ENCODE measurements at places on chromosomes 12 and 14.

GRCh38 chr14:106174206-106174605 is 647.8 kb downstream of the TMEM121 start:
- DNase-seq = no peak

DNA sequence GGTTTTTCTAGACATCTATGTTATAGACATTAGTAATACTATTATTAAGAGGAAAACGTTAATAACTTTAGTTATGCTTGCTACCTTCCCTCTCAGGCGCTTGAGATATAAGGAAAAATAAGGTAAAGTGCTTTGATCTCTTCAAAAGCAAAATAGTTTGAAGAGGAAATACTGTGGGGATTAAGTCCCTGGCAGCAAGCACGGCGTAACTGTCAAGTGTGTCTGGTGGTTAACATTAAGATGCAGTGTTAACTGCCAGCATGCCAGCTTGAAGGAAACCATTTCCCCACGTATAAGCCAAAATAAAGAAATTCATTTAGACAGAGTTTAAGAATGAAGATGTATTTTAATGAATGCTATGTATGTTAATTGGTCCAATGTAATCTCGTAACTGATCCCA is 31.8 kb downstream of the PELI2 start:
- no peak for DNase-seq

DNA sequence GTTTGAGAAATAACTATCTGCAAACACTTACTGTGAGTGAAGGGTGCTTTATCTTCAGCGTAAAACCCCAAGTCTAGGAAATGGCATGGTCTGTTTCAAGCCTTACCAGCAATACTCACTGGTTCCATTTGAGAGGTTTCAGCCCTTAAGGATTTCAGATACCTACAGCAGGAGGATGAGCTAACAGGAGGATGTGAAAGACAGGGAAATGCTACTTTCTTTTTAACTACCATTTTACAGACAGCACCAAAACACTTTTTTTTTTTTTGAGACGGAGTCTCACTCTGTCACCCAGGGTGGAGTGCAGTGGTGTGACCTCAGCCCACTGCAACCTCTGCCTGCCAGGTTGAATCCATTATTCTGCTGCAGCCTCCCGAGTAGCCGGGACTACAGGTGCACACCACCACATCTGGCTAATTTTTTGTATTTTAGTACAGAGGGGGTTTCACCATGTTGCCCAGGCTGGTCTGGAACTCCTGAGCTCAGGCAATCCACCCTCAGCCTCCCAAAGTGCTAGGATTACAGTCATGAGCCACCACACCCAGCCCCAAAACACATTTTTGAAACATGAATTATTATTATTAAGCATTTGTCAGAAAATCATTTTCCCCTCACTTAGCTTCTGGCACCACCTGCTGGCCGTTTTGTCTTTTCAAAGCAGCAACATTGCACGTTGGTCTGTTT is 4.6 kb downstream of the MTRFR start:
- DNase-seq = no peak

- DNase-seq = no peak
These were observed 176.7 kb downstream of the CRADD start for GRCh38 chr12:93853698-93854478.

GRCh38 chr14:30854492-30854891 is 19.9 kb upstream of the COCH start:
- DNase-seq = no peak

DNA sequence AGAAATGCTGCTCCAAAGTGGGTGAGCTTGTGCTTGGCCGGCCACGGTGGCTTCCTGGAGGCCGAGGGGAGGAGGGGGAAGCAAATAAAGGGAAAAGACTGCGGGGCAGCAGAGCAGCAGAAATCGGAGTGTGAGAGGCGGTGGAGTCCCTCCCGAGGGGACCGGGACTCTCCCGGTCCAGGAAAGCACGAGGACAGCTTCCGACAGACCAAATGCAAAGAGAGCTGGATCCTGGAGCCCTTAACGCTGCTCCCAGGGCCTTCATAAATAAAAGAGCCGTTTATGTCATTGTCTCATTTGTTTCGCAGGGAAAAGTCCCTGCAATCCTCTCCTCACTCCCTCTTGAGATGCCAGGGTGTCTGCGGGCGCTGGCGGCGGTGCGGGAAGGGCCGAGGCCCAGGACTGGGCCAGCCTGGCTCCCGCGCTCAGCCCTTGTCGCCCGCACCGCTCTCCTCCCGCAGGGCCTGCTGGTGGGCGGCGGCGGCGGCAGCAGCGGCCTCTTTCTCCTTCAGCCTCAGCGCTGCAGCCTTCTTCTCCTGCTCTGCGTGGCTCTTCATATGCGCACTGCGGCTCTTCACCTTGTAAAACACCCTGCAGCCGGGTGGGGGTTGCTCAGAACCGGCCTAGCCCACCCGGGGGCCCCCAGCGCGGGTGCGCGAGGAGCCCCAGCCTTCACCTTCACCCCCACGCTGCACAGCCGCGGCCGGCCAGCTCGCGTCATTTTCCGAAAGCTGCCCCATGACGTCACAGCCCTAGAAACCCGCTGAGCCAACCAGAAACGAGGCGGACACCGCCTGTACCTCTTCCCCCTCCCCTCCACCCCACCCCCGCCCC is 4.5 kb upstream of the PNMA1 start:
- DNase-seq = no peak

DNA sequence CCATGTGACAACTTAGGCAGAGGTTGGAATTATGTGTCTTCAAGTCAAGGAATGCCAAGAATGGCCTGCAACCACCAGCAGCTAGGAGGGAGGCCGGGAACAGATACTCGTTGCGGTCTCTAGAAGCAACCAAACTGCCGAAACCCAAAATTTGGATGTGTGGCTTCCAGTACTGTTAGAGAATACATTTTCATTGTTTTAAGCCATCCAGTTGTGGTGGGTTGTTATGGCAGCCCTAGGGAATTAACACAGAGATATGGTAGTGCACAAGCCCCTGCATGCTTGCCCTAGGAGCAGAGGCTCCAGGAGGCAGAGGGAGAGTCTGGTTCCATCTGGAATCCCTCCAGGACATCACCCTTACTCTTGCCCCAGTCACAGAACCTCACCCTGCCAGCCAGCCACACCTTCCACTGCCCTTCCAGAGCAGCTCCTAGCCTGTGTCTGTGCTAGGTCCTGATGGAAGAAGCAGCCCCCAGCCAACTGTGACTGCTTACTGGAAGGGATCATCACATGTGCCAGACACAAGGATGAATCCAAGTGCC is 19.5 kb downstream of the PITPNM2 start:
- DNase-seq = no peak

GRCh38 chr14:39060818-39061437 is 42.1 kb downstream of the SEC23A start:
- no peak for DNase-seq

DNA sequence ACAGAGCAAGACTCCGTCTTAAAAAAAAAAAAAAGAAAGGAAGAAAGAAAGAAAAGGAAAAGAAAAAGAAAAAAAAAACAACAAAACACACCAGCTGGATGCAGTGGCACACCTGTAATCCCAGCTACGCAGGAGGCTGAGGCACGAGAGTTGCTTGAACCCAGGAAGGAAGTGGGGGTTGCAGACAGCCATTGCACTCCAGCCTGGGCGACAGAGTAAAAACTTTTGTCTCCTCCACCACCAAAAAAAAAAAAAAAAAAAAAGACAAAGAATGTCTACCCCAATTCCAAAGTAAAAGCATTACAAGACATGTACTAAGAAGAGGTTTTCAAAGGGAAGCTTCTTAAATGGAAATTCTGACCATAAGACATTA is 53.4 kb downstream of the HNRNPC start:
- no peak for DNase-seq

- DNase-seq = no peak
These were observed 25.4 kb downstream of the CGRRF1 start for GRCh38 chr14:54535126-54535525.

GRCh38 chr12:124655698-124656516 is 88.5 kb upstream of the NCOR2 start:
- no peak for DNase-seq

GRCh38 chr12:93256256-93256969 is 121.3 kb upstream of the NUDT4 start:
- DNase-seq = no peak

DNA sequence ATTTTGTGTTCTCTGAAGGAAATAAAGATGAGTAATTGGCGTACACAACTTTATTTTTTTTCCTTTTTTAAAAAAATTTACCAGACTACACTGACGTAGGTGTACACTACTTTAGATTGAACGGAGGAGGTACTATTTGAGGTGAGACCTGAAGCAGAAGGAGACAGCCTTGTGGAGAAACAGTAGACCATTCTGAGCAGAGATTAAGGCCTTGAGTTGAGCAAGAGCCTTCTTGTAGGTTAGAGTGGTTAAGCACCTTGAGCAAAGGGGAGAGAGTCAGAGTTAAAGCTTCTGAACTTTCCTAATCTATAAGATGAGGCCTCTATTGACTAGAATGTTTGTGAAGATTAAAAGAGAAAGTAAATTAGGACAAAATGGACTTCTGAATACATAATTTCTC is 2.5 kb downstream of the LEMD3 start:
- no peak for DNase-seq

- DNase-seq = no peak
These were observed at the start of gene KRT80 for GRCh38 chr12:52191841-52192791. TSS of gene KRT80 (minus strand) at chr12:52192014. CDS start at chr12:52191902, 112 bp downstream.

DNA sequence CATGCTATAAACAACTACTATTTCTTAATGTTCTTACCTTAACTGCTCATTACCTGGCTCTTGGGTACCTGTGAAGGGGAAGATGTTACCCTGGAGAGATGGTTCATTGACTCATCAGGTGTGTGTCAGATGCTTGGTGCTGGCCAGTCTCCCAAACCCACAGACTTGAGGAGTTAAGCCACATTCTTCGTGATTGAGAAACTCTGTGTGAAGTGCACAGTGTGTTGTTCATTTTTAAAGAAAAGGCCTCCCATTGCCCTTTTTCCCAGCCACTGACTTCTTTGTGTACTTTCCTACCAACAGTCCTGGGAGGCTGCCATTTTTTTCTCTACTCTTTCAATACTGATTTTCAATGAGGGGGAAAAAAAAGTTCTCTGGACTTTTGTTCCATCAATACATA is 3.2 kb downstream of the MGST1 start:
- DNase-seq = no peak

- no peak for DNase-seq
These were observed 56.7 kb downstream of the PPFIBP1 start for GRCh38 chr12:27580561-27581330.

DNA sequence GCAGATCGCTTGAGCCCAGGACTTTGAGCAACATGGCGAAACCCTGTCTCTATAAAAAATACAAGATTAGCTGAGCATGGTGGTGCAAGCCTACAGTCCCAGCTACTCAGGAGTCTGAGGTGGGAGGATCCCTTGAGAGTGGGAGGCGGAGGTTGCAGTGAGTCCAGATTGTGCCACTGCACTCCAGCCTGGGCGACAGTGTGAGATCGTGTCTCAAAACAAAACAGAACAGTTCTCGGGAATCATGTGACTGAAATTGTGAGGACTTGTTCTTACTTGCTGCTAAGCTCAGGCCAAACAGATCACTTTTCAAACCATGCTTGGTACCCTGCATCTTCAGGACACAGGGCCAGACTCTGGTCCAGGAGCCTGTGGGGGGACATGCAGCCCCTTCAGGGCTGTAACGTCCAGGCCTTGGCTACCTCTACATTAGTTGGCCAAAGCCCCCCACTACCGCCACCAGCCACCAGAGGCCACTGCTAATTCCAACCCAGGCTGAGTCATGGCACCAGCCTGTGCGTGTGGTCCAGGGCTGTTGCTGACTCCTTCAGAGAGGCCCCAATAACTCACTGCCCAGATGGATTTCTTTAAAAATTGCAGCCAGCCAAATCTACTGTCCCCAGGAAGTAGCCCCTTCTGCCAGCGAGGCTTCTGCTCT is 33.4 kb upstream of the SYNDIG1L start:
- DNase-seq = no peak

DNA sequence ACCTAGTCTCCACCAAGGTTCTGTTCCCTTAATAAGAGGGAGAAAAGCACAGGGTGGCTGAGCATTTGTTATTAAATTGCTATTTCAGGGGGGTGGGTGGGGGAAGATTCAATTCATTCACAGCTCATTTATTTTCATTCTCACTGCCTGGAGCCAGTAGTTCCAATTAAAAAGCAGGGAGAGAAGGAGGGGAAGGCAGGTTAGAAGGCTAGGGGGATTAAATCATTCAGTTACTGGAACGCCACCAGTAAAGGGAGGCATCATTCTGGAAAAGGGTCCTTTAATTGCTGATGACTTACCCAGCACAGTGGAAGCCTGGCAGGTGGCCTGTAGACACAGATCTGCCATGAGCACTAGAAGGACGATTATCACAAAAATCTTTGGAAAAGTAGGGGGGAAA is 47.4 kb downstream of the NIN start:
- no peak for DNase-seq

DNA sequence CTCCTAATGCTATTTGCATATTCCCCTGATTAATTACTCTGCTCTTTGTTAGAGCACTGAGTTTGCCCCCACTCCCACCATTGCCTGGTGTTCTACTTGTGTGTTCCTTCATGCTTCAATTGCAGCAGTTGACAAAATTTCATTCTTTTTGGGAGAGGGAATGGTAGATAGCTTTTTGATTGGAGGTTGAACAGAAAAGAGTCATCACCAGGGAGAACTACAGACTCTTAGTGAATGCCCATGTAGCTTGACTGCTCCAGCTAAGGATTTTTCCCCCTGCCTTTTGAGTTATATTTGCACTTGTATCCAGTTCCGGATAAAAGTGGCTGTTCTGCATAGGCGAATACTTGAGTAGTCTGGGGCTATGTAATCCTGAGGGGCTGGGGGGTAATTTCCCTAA is 183.9 kb downstream of the ETNK1 start:
- no peak for DNase-seq

DNA sequence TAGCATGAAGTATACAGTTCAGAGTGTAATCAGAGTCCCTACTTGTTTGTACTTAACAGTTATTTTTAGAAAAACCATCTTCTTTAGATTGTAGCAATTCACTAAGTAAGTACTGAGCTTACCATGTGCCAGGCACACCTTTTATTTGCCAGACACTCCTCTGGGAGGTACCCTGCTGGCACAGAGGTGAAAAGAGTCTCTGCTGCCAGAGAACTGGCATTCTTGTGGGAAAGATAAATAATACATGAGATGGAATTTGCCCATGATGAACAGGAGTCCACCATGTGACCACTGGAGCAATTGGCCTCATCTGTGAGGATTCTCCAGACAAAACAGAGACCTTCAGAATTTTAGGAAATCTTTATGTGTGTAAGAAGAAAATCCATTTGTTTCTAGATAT is 199.3 kb upstream of the SLC16A7 start:
- no peak for DNase-seq

- DNase-seq = no peak
These were observed 9.7 kb downstream of the PDE6H start for GRCh38 chr12:14982562-14982961.
